ENCODE measurements at places on chromosomes 7 and 10.
A peak's percentile ranks its signal among the peaks of the same experiment; 100 is the strongest.

- no peak for DNase-seq
Observed at GRCh38 chr10:72096115-72097000, 8.0 kb upstream of the SPOCK2 start.

GRCh38 chr7:41779918-41780317 is 77.0 kb upstream of the INHBA start:
- no peak for DNase-seq

GRCh38 chr7:14714161-14714728 is 188.3 kb downstream of the DGKB start:
- no peak for DNase-seq

DNA sequence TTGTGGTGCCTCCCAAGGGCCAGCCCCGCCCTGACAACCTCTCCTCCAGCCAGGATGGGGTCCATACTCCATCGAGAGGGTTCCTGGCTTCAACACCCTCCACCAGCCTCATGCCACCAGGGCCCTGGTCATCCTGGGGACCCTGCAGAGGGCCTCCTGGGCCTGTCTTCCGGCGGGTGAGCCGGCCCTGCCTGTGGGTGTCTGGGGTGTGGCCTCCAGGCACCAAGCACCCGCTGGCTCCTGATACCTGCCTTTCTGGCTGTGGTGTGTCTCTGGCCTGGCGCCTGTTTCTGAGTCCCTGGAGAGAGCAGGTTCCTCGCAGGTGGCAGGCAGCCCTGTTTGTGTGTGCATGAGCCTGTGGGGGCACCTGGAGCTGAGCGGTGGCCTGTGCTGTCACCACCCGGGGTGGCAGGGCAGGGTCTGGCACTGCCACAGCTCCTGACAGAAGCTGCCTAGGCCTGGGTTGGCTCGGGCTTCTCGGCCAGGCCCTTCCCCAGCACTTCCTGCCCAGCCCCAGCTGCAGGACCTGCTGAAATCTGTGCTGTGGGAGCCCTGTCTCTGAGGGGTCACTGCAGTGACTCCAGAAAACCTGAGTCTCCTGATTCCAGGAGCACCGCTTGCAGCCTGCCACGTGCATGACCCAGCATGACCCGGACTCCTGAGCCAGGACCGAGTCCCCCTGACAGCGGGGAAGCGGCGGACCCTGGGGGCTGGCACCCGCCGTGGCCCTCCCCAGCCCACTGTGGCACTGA is 18.4 kb downstream of the ADAM8 start:
- DNase-seq, result peak; percentile 14

- no peak for DNase-seq
Observed at GRCh38 chr10:71124921-71125748, 87.2 kb upstream of the UNC5B start.

DNA sequence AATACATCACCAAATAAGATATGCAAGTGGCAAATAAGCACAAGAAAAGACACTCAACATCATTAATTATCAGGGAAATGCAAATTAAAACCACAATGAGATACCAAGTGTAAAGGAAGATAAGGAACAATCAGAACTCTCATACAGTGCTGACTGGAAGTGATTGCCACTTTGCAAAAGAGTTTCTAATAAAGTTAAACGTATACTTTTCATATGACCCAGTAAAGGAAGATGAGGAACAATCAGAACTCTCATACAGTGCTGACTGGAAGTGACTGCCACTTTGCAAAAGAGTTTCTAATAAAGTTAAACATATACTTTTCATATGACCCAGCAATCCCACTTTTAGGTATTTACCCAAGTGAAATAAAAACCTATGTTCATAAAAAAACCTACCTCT is 12.2 kb upstream of the JMJD1C start:
- DNase-seq, result no peak

DNA sequence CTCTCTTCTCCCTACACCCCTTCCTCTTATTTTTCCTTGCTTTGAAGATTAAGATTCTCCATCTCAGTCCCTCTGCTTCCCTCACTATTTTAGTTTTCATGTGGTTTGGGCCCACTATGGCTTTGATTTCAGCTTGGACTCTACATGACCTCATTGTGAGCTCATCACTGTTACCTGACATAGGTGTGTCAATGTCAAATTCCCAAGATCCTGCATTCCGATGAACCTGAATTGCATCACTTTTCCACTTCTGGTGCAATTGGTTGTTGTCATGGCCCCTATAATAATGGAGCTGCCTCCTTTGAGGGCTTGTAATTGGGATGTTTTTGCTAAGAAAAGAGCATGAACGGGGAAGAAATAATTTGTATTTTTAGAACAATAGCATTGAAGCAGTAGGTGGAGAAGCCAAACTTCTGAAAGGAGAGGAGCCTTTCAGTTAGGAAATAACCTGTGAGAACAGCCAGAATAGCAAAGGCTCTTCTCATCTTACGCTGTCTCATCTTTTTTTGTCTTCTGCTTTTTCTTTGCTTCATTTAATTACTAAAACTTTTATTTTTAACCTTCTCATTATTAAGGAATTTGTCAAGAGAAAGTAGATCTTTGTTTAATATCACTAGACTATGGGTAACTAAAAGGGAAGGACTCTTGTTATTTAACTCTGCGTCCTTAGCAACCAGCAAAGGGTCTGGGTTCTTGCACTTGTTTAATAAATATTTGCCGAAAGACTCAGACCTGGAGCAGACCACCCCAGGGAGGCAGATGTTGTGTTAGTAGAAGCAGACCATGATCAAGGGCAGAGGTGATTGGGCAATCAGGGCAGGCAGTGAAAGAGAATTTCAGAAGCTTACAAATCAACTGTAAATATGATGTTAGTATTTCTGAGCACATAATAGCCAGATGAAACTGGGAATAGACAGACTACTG is 95.4 kb downstream of the TES start:
- no peak for DNase-seq

- DNase-seq, result no peak
Observed at GRCh38 chr7:7848892-7849291, 119.7 kb upstream of the GLCCI1 start.

DNA sequence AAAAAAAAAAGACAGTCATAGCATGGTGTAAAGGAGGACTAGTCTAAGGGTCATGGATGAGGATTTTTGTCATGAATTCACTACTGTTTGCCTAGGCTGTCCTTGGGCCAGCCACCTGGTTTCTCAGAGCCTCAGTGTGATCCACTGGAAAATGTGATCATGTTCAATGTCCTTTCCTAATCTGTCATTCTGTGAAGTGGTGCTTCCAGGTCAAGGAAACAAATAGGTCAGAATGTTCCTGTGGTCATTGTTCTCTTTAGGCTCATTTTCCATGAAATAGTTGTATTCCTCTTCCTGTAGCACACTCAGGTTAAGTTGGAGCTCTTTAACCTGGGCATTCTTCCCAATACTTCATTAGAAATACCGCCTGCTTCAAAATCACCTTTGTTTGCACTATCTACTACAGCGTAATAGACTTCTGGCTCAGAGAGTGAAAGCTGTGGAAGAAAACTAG is 16.5 kb downstream of the CD36 start:
- DNase-seq, result no peak

DNA sequence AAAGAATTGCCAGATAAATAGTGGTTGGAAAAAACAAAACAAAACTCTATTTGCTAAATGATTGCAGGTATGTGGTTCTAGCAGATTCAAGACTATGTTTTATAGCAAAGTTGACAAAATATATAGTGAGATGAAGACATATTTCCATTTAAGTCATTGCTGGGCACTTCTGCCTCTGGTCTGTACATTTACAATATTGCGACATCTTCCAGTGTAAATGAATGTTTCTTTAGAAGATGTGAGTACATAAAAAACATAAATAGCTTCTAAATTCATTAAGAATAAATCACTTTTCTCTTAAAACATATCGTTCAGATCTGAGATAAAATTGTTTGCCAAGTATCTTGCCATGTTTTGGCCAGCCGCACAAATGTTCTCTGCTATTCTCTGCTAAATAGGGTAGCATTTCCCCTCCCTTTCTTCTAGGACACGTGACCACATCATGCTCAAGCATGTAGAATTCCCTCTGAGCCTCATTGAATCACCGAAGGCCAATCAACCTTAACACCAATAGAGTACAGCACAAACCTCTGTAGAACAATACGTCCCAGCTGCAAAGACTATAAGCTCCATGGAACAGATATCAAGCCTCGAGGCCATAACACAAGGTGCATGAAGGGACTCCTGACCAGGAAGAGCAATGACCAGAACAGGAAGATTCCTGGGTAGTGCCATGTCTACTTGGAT is 1173.3 kb downstream of the GATA3 start:
- no peak for DNase-seq

DNA sequence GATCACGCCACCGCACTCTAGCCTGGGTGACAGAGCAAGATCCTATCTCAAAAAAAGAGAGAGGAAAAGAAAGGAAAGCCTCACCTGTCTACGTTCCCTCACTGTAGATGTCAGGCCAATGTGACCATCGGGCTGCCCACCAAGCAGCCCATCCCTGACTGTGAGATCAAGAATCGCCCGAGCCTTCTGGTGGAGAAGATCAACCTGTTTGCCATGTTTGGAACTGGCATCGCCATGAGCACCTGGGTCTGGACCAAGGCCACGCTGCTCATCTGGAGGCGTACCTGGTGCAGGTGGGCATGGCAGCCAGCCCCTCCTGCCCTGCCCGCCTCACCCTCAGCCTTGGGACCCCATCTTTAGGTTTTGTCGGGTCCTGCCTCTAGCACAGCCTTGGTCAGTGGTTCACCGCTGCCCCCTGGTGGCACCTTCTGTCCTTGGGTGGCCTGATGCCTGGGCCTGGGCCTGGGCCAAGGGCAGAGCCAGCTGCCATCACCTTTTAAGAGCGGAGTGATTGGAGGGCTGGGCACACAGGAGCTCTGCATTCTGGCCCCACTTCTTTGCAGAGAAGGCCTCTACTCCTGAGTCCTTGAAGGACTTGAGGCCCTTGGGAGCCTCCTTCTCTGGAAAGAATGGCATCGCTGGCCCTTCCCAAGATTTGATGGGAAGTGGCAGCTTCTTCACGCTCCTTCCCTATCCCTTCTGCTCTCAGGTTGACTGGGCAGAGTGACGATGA is 14.4 kb upstream of the AHCYL2 start:
- peak; percentile 27 for DNase-seq

DNA sequence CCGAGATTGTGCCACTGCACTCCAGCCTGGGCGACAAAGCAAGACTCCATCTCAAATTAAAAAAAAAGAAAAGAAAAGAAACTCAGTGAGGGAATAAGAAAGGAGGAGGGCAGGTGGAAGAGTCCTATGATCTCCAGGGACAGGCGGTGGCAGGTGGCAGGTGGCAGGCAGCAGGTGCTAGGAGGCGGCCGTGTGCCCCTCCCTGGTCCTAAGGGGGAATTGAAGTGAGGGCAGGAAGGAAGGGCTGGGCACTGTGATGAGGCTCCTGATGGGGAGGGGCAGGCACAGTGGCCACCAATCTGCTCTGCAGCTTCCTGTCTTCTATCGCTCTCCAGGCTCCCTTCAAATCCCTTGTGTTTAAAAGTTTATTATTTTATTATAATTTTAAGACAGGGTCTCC is 41.2 kb upstream of the UBE3C start:
- DNase-seq, result peak; percentile 89

DNA sequence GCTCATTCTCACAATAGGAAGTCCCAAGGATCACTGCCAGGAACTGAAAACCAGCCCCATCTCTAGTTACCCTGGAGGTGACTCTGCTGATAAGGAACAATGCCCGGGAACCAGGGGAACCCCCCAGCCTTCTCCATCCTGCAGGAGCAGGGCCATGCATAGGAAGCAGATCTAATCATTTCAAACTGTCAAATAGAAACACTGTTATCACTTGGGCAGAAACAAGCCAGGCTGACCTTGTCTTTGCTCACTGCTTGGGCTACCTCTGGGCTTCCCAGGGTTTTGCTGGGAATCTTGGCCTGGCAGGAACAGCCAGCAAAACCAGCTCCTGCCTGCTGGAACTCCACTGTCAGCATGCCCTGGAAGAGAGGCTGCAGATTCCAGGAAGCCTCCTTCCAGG is 114.1 kb downstream of the RNF216 start:
- no peak for DNase-seq

- no peak for DNase-seq
Observed at GRCh38 chr10:92530421-92530820, 43.5 kb downstream of the IDE start.

GRCh38 chr7:47814905-47815613 is 133.2 kb downstream of the PKD1L1 start:
- no peak for DNase-seq

GRCh38 chr10:96536129-96536528 is 22.4 kb upstream of the TLL2 start:
- no peak for DNase-seq

DNA sequence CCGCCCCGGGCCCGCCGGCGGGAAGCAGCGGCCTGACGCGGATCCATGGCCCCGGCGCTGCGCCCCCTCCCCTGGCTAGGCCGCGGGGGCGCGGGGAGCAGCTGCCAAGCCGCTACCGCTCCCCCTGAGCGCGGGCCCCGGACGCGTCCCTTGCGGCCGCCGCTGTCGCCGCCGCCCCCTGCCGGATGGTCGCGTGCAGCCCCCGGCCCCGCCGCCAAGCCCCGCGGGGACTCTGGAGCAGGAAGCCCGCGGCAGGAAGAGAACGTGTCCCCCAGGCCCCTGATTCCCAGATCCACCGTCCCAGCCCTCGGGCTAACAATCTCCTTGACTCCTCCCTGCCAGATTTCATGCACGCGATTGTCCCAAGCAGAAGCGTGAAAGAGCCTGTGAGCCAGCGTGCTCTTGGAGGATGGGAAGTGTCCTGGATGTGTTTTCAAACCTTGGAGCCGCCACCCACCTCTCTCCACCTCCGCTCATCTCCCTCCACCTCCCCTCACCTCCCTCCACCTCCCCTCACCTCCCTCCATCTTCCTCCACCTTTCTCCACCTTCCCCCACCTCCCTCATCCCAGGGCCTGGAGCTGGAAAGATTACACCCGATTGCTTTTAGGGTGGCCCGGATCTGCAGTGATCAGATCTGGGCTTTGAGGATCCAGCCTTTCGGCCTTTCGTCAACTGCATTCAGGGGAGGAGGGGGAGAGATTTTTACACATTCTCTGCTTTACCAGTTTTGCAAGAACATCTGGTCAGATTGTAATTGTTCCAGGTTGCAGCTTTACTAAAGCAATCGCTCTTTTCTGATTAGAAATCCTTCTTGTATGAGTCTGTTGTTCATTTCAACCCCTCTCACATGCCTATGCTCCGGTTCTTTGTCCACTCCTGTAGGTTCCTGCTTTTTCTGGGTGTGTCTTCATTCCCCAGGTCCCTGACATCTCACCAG is 570 bp upstream of the PRTFDC1 start:
- peak; percentile 54 for DNase-seq

DNA sequence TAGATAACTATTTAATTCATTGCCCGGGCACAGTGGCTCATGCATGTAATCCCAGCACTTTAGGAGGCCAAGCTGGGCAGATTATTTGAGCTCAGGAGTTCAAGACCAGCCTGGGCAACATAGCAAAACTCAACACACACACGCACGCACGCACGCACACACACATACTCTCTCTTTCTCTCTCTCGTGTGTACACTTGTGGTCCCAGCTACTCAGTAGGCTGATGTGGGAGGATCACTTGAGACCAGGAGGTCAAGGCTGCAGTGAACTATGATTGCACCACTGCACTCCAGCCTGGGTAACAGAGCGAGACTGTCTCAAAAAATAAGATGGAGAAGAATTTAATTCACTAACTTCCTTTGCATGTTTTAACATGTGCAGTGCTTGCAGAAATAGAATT is 38.1 kb downstream of the PTPN12 start:
- DNase-seq, result no peak

All from NCI-H2171 (cell line).